ENCODE measurements at places on chromosomes 12 and 14.

- DNase-seq, result no peak
Observed at GRCh38 chr12:114046236-114046998, 80.3 kb upstream of the RBM19 start.

DNA sequence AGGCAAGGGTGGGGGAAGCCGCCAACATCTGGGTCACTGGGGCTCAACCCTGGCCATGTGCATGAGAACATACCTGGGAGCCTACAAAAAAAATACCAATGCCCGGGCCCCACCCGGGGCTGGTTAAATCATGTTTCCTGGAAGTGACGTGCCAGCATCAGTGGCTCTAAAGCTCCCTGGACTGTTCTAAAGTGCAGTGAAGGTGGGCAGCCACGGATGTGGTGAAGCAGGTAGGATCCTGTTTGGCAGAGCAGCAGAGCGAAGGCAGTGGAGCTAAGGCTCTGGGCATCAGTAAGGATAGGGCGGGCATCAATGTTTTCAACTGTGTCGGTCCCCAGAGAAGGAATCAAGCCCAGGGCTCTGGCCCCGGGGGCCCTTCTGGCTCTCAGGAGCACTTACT lies 525 bp upstream of the GPR68 start:
- peak; percentile 19 for DNase-seq

- DNase-seq, result no peak
Observed at GRCh38 chr12:69556383-69556782, 28.9 kb upstream of the CCT2 start.

DNA sequence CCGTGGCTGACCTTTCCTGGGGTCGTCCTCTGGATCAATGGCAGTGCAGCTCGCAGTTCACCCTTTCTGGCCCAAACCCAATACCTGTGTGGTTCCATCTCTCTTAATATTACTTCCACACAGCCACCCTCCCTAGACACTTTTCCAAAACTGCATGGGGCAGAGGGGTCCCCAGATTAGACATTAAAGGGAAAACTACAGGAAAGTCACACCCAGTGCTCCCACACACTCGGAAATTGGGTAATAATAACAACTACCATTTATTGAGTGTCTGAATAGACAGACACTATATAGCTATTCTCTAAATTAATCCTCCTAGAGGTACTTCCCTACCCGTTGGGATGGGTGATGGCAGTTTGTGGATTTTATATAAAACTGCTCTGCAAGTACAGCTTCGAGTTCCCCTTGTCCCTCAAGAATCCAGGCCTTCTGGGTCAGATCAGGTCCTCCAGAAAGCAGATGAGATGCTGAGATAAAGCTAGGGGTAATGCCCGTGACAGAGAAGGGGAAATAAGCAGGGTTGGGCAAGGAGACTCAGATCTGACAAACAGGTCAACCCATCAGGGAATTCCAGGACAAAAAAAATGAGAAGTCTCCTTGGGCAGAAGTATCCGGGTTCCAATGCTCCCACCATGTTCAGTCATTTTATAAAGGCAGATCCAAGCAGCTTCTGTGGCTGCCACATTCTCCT lies 795 bp upstream of the PXN start:
- DNase-seq, result no peak

DNA sequence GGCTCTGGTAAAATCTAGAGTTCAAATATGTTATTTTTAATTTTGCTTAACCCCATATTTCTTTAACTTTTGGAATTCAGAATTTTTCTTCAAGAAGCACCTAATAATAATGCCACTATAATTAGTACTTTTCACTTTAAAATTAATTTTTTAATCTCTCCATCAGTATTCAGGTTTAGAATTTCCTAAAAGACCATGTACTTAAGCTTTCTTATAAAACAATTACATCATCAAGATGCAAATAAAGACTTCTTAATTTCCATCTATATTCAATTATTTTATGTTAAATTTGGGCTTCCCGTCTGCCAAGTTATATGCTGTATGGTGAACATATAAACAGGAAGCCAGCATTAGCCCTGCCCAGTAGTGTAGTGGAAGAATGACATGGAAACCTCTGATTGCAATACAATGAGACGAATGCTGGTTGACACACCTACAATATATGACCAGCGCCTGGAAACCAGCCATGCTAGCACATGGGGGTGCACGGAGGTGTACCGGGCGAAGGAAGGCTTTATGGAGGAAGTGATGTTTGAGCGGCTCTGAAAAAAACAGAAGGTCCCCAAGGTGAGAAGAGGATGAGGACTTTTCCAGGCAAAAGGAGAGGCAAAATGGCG lies 82.2 kb downstream of the LLPH start:
- no peak for DNase-seq

DNA sequence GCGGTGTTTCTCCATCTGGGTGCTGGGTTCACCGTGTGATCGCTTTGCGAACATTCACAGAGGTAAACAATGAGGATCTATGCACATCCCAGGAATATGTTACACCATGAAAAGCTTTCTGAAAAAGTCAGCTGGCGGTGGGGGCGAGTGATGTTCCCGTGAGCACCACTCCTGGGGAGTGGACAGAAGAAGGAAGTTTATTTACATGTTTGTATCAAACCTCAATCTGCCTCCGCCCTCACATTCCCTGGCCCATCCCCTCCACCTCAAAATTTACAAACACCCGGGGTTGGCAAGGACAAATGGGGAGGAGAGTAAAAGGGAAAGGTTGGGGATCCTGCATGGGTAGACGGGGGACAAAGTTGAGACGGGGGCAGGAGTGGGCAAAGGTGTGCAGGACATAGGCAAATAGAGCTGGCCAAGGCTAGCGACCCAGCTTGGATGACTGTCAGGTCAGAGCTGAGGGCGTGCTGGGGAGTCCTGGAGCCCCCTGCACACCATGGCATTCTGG lies 6.9 kb downstream of the TNFRSF1A start:
- DNase-seq, result no peak

DNA sequence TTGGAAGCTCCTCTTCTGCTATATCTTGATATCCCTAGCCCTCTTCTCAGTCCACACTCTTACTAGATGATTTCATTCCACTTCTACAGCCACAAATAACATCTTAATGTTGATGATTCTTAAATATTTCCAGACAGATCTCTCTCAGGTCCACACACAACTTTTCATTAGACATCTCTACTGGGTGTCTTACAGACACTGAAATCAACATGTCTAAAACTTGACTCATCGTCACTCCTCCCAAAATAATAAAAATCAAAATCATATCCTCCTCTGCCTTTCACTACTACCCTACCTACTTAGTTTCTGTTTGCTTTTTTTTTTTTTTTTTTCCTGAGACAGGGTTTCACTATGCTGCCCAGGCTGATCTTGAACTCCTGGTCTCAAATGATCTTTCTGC lies 11.9 kb downstream of the PRDM4 start:
- DNase-seq, result no peak

- no peak for DNase-seq
Observed at GRCh38 chr14:101088395-101088667, 184.8 kb upstream of the RTL1 start.

GRCh38 chr12:25501549-25501948 lies 51.5 kb downstream of the LMNTD1 start:
- DNase-seq, result no peak

DNA sequence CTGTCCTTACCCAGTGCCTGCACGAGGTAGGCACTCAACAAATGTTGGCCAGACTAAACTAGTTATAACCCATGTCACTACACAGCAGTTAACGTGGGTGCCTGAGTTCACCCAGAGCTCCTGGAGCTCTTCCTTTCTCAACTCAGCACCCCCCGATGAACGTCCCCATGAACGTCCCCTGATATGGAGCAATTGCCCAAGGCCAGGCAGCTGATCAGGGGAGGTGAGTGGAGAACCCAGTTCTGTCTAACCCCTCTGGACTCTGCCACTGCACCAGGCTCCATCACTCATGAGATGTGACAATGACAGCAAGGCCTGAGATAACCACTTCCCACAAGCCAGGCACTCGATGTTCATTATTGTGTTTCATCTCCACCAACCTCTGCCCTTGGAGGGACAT lies 199.0 kb downstream of the BCL11B start:
- DNase-seq, result no peak

DNA sequence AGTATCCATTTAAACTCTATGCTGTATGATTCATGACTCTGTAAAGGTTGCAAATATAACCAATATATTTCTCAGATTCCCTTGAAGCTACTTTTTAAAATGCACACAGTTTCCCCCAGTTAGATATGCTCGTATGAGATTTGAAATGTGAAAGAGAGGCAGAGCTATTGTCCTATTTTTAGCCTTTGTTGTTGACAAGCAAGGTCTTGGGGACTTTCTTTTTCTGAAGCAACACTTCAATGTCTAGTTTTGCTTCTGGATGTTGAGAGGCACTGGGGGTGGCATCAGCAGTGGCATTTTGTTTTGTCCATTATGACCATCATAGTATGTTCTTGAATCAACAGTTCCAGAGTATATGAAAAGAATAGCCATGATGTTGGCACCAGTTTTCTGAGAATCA lies 63.4 kb downstream of the ASCL1 start:
- no peak for DNase-seq

DNA sequence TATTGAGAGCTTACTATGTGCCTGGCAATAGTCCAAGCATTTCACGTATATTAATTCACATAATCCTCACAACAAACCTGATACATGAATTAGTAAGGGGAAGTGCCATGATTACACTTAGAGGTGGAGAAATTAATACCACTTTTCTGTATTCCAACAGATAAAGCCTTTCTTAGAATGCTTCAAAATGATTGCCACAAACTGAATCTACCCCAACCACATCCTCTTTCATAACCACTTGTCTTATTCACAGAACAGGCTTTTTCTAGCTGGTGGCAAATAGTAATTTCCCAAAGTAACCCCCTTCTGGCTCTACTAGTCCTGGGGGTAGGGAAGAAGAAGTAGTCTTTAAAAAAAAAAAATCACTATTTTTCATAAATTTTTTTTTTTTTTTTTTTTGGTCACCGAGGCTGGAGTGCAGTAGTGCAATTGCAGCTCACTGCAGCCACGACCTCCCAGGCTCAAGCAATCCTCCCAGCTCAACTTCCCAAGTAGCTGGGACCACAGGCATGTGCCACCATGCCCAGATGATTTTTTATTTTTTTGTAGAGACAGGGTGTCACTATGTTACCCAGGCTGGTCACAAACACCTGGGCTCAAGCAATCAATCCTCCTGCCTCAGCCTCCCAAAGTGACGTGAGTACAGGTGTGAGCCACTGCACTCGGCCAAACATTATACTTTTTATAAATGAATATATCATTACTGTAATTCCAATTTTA lies 59.0 kb upstream of the ARID2 start:
- DNase-seq, result no peak

DNA sequence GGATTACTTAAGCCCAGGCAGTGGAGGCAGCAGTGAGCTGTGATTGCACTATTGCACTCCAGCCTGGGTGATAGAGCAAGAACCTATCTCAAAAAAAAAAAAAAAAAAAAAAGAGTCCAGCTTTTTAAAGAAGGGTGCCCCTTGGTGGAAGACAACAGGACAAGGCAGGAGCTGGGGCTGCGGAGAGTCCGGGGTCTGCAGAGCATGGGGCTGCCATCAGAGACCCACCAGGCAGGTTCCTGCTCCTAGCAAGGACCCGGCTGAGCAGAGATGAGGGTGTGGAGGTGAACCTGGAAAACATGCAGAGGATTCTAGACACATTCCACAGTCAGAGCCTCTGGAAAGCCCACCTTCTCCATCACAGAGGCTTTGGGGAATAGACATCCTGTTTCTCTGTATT lies 21.0 kb upstream of the CIPC start:
- no peak for DNase-seq

DNA sequence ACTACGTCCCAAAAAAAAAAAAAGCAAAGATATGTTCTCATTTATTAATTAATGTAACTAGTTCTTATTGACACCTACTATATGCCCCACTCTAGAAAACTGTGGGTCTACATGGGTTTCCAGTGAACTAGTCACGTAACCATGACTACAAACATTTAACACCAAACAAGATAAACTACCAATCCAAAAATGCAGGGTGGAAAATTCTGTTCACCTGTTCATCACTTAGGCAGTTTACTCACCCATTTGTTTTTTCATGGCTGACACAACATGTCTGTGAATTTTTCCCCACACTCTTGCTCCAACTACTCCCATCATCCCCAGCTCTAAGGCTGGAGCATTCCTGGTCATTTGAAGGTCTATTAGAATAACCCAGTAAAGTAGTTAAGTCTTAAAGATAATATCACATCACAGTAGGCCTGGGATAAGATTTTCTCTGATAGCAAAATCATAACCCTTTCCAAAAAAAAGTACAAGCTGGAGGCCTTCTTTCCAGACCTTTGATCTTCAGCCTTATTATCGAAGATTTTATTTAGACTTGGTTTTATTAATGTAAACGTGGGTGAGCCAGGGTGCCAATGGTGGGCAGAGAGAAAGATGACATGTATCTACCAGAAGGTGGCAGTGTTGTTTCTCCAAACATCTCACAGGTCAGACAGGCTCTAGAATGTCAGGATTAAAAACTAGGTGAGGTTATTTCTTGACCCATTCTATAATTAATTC lies 61.6 kb upstream of the DAAM1 start:
- DNase-seq, result no peak

DNA sequence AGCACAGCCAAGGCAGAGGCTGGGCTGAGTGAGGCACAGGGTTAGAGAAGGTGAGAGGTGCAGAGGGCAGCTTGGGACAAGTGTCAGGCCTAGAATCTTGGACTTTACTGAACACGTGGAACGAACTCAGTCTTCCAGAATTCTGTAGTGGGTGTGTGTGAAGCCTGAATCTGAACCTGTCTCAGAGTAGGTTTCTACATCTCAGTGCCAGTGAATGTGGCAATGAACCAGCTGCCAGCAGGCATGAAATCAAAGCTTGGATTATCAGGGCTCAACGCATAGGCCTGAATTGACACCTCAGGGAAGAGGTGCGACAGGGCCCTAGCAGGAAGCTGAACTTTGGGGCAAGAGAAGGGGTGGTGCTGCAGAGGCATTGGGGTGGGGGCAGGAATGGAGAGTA lies 104.6 kb downstream of the SAMD4A start:
- DNase-seq, result no peak

- DNase-seq, result no peak
Observed at GRCh38 chr14:75205591-75205990, 29.2 kb upstream of the TMED10 start.

DNA sequence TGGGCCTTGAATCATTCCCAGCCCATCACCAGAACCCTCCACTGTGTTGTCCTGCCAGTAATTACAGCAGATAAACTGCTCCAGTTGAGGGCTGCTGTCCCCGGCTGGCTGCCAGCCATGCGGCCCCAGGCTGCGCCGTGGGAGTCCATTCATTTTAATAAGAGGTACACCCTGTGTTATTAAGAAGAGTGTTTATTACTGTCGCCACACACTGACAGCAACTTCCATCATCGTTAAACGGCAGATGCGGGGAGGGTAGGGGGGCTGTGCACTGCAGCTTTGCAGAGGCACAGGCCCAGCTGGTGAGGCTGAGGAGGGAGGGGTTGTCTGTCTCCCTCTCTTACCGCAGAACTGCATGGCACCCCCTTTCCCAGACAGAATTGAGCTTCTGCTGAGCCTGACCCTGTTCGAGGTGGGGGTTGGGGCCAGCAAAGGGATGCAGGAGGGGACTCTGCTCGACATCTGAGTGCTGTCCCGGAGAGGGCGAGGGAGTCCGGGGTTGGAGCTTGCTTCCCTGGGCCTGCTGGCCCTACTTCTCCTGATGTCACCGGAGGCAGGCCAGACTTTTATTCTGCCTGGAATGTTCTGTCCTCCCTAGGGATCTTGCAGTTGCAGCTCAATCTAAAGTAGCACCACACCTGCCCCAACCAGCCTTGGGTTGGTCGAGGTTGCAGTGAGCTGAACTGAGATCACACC lies 33.8 kb upstream of the GPATCH2L start:
- DNase-seq, result no peak
